ENCODE measurements at places on chromosomes 12 and 14. TPM values are rescaled to one million over a fixed set of nuclear protein-coding genes. Genes with fewer than 3 reads are reported as not detected.

The PTCSC3 gene
- not detected for total RNA-seq

The KRT75 gene
- total RNA-seq = not detected

DNA sequence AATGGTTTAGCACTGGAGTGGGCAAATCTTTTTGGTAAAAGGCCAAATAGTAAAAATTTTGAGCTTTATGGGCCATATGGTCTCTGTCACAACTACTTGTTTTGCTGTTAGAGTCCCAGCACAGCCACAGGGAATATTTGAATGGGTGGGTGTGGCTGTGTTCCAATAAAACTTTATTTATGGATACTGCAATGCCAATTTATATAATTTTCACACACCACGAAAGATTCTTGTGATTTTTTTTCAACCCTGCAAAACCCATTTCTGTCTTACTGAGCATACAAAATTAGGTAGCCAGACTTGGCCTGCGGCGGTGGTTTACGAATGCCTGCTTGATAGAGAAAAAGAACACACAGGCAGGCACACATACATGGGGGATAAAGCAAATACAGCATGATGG, 28.3 kb downstream of the TMEM120B start:
- no peak for DNase-seq

GRCh38 chr12:114691196-114691595, 7.2 kb upstream of the TBX3 start:
- DNase-seq = no peak

DNA sequence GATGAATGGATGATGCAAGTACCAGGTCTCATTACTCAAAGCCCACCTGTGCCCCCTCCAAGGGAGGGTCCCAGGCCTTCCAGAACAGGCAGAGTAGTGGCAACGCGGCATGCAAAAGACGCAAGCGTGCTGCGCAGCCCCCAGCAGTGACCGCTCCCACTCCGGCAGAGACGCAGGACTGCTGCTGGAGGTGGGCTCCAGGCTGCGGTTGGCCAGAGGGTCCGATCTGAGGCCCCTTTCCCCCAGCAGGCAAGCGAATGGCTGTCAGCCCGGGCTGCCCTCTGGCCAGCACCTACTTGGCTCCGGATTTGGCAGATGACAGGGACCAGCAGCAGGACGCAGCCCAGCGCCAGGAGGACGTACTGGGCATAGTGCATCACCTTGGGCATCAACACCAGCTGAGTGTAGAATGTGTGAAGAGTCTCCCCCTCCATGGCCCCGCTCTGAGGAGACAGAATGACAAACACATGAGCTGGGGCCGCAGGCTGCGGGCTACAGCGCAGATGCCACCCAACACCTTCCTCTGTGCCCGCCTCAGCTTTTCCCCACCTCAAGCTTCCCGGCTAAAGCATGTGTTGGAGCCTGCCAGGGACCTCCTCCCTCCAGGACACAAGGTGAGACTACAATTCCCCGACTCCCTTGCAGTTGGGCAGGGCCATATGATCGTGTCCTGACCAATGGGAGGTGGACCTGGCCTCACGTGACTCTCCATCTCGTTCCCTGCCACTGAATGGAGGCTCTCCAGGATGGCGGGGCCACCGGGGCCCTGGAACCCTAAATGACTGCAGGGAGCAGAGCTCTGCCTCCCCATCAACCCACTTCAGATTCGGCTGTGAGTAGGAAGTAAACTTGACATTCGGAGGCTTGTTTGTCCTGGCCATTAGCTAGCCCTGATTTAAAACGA, 77.4 kb downstream of the SCARB1 start:
- DNase-seq = no peak

DNA sequence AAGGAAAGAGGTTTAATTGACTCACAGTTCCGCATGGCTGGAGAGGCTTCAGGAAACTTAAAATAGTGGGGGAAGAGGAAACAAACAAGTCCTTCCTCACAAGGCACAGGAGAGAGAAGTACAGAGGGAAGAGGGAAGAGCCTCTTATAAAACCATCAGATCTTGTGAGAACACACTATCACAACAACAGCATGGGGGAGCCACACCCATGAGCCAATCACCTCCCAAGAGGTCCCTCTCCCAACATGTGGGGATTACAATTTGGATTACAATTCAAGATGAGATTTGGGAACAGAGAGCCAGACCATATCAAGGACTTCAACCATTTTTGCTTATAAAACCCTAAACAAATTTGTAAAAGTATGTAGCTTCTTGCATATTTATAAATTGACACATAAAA, 45.8 kb downstream of the SLCO1C1 start:
- no peak for DNase-seq

DNA sequence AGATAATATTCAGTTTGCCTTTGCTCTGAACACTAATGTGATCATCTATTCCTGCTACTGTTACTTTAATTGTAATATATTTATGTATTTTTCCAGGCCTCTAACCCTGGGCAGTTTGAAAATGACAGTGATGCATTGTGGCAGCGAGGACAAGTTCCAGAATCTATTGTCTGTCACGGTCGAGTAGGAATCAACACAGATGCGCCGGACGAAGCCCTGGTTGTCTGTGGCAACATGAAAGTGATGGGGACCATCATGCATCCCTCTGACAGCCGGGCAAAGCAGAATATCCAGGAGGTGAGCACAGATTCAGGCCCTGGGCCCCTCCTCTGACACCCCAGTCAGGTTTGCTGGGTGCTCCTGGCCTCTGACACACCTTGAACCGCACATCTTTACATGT, 78.5 kb downstream of the MYRFL start:
- no peak for DNase-seq

Data from activated T-helper 1 cell treated with anti-CD3 and anti-CD28 coated beads, Interleukin-12 subunit alpha, Interleukin-12 subunit beta, Interleukin-2, Interleukin-4 antibody, amounts not matched to agents 30 ng/mL and 10 ng/mL and 1 ng/mL, durations not matched to agents 14 hours and 24 hours and 36 hours (primary cell).